GM04504 (cell line): ENCODE measurements at places on chromosomes 16 and 17.

- DNase-seq, result no peak
Observed at GRCh38 chr16:8048433-8048832, 541.9 kb downstream of the TMEM114 start.

DNA sequence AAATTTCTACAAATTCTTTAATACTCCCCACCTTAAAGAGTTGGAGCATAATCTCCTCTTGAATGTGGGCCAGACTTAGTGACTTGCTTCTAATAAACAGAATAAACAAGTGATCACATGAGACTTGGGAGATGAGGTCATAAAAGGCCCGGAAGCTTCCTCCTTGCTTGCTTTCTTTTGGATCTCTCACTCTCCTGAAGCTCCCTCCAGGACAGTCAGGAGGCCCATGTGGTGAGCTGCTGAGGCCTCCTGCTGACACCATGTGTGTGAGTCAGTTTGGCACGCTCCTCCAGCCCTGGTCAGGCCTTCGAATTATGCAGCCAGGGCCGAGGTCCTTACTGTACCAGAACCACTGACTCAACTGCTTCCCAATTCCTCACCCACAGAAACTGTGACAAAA lies 53.2 kb downstream of the NDEL1 start:
- peak; percentile 92 for DNase-seq

- DNase-seq, result no peak
Observed at GRCh38 chr16:56910112-56910511, 21.8 kb upstream of the HERPUD1 start.

GRCh38 chr17:55212880-55213279 lies 51.9 kb upstream of the HLF start:
- no peak for DNase-seq

DNA sequence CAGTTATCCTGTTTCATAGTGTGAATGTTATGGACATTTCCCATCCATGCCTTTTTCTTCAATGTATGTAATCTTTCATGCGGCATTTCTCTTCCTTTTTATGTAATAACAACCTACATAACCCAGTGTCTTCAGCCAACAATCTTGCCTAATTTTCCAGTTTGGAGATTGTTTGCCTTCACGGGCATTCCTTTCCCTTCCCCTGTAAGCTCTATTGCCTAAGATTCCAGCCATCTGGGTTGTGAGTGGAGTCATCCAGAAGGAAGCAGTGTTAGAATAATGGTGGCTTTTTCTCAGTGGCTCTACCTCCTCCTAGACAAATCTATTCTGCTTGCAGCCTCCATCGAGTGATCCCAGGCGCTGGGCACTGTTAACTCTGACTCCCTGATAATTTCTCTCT lies 22.3 kb downstream of the SYCE1L start:
- DNase-seq, result no peak

DNA sequence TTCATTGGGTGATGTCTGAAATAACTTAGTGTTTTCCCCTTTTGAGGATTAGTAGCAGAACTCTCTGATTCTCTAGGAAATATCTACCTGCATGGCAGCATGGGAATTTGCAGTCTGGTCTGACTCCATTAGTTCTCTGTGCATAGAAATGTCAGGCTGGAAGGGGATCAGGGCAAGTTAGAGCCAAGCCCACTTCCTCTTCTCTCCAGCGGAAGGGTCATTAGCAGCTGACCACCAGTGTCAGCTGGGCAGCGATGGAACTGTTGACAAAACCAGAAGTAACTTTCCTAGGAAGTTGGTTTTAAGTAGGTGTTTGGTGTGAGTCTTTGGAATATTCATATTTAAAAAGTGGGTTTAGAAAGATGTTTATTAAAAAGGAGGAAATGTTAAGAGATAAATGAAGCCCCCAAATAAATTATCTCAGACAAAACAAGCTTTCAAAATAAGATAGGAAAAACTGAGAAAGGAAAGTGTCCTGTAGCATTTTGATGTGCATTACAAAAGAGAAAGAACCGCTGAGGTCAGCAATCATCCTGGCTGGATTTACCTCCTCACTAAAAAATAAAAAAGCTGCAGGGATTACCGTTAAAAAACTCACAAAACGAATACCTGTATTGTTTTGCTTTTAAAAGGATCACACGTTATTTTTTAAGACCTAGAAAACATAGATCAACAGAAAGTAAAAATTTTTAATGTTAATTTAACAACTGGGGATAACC lies 32.4 kb upstream of the MMD start:
- DNase-seq, result no peak

DNA sequence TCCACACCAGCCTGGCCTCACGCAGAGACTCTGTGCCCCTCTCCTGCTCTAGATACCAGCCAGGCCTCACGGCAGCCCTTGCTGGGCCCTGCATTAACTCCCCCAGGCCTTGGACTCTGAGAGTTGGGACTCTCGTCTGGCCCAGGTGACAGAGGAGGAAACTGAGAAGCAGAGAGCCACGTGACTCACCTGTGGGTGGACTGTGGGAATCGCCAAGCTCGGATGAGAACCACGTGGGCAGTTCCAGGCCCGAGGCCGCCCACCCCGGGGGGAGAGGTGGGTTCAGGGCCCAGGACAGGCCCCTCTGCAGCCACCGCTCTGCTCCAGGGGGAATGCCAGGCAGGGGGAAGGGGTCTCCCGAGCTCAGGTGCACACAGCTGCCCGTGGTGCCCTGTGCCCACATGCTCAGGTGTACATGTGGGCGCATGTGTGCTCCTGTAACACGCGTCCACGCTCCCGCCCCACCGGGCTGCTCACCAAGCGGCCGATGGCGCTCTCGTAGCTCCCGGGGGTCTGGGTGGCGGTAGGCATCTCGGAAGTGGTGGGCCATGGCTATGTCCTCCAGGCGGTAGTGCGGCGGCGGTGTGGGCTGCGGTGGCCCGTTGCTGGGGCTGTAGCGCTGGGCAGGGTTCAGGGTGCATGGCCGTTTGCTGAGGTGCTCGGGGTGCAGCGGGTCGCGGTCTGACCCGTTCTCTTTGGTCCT lies 18.3 kb upstream of the PABPN1L start:
- no peak for DNase-seq

DNA sequence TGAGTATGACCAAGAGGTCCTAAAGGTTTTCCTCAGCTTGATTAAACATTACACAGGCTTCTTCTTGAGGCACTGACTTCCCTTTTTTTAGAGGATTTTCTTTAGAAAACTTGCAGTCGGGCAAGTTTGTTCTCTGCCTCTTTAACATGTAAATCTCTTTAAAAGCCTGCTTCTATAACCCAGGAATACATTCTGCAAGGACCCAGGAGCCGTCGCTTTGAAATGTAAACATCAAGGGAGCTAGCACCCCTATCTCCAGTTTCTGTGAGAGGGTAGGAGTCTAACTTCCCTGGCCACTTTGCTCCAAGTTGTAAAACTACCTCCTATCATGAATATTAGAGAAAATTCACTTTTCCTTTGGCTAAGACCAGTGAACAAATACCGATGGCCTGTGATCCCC lies 201.5 kb upstream of the CPHXL start:
- DNase-seq, result no peak
